Stomach (tissue), 19 donors: ENCODE measurements at places on chromosomes 5 and 9. TPM values are rescaled to one million over a fixed set of nuclear protein-coding genes. Genes with fewer than 3 reads are reported as not detected.

- H3K4me3 ChIP-seq, result no peak overlapping the region
- no peaks in the 10 kb centered on the region for H3K27me3 ChIP-seq
Observed at GRCh38 chr5:135135530-135136226, 101.7 kb upstream of the PITX1 start.

- H3K27me3 ChIP-seq, result no peaks in the 10 kb centered on the region
- H3K4me1 ChIP-seq, result no peaks in the 10 kb centered on the region
- no peaks in the 10 kb centered on the region for H3K36me3 ChIP-seq
- no peak for DNase-seq
- no peak overlapping the region for H3K27ac ChIP-seq
- no peak overlapping the region for H3K4me3 ChIP-seq
Observed at GRCh38 chr5:59528202-59528862, 365.2 kb downstream of the PDE4D start.

GRCh38 chr5:76556511-76557221 is 66.5 kb downstream of the F2RL2 start:
- no peaks in the 10 kb centered on the region for H3K27me3 ChIP-seq
- DNase-seq, result no peak
- no peak overlapping the region for H3K4me3 ChIP-seq
- H3K36me3 ChIP-seq, result no peaks in the 10 kb centered on the region

- H3K27ac ChIP-seq, result peak overlapping the region; percentile 79
- H3K27me3 ChIP-seq, result no peaks in the 10 kb centered on the region
- H3K4me1 ChIP-seq, result peaks cover 18% of the 10 kb centered on the region
Observed at GRCh38 chr5:172919525-172920446, 39.4 kb upstream of the RPL26L1 start.

DNA sequence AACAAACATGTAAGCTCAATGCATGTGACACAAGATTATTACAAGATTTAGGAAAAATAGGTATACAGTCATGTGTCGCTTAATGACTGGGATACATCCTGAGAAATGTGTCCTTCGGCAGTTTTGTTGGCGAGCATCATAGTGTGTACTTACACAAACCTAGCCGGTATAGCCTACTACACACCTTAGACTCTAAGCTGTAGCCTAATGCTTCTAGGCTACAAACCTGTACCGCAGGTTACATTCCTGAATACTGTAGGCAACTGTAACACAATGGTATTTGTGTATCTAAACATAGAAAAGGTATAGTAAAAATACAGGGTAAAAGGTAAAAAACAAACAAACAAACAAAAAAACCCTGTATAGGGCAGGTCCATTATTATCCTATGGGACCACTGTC is 27.7 kb downstream of the MSX2 start:
- DNase-seq, result no peak
- H3K27me3 ChIP-seq, result peaks cover 38% of the 10 kb centered on the region
- peaks cover 13% of the 10 kb centered on the region for H3K4me1 ChIP-seq
- no peaks in the 10 kb centered on the region for H3K36me3 ChIP-seq
- H3K4me3 ChIP-seq, result no peak overlapping the region

DNA sequence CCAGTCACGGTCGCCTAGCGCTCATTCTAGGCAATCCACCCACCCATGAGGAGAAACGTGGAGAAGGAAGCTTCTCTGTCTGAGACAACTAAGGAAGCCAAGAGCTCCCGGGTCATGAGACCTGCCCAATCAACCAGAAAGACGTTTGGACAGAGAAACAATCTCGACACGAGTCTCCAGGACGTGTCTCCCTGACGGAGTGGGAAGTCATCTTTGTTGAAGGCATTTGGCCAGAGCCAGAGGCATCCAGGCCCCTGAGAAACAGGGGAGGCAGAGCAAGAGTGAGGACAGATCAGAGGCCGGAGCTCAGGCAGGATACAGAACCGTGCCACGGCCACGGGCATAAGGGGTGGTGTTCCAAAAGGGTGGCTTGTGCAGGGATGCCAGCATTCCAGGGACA is 479.0 kb downstream of the SPATA31A7 start:
- no peak for DNase-seq
- no peaks in the 10 kb centered on the region for H3K4me1 ChIP-seq
- no peak overlapping the region for H3K4me3 ChIP-seq
- H3K27ac ChIP-seq, result no peak overlapping the region
- H3K36me3 ChIP-seq, result no peaks in the 10 kb centered on the region
- H3K27me3 ChIP-seq, result no peaks in the 10 kb centered on the region

DNA sequence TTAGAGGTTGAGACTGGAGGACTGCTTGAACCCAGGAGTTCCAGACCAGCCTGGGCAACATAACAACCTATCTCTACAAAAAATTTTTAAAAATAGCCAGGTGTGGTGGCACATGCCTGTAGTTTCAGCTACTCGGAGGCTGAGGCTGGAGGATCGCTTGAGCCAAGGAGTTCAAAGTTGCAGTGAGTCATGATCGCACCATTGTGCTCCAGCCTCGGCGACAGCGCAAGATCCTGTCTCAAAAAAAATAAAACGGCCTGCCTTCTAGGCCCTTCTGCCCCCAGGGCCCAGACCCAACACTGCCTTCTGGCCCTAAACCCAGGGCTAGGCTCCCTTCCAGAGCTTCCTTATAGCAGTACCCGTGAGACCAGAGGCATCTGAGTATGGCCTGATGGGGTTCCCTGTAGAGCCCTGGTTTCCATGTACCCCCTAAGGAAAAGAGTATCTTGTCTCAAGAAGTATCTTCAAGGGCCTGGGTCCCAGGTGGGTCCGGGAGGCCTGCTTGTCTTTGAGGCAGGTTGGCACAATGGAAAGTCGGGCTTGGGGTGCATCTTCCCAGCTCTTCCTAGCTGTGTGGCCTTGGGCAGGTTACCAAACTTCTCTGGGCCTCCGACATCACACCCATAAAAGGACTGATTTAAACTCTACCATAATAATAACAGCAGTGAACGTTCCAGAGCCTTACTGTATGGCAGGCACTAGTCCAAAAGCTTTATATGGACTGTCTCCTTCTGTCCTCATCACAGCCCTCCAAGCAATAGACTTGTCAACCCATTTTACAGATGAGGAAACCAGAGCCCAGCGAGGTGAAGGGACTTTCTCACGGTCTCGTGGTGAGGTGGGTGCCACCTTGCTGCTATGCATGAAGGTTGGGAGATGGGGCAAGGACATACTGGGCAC is 9.6 kb downstream of the LRRC8A start:
- H3K27ac ChIP-seq, result peak overlapping the region; percentile 89
- DNase-seq, result no peak
- H3K27me3 ChIP-seq, result no peaks in the 10 kb centered on the region
- H3K4me3 ChIP-seq, result no peak overlapping the region
- H3K36me3 ChIP-seq, result peaks cover 25% of the 10 kb centered on the region

GRCh38 chr5:141771031-141771430 is 89.0 kb upstream of the ARAP3 start:
- no peak overlapping the region for H3K27ac ChIP-seq
- H3K4me3 ChIP-seq, result no peak overlapping the region
- DNase-seq, result no peak

- H3K4me1 ChIP-seq, result no peaks in the 10 kb centered on the region
- no peak overlapping the region for H3K4me3 ChIP-seq
- no peaks in the 10 kb centered on the region for H3K36me3 ChIP-seq
- H3K27ac ChIP-seq, result no peak overlapping the region
- no peaks in the 10 kb centered on the region for H3K27me3 ChIP-seq
Observed at GRCh38 chr9:96661711-96662110, 6.6 kb upstream of the PRXL2C start.

GRCh38 chr9:111633389-111633736 is 2.2 kb downstream of the DNAJC25 start:
- no peak overlapping the region for H3K4me3 ChIP-seq
- DNase-seq, result no peak
- no peaks in the 10 kb centered on the region for H3K27me3 ChIP-seq
- no peak overlapping the region for H3K27ac ChIP-seq

DNA sequence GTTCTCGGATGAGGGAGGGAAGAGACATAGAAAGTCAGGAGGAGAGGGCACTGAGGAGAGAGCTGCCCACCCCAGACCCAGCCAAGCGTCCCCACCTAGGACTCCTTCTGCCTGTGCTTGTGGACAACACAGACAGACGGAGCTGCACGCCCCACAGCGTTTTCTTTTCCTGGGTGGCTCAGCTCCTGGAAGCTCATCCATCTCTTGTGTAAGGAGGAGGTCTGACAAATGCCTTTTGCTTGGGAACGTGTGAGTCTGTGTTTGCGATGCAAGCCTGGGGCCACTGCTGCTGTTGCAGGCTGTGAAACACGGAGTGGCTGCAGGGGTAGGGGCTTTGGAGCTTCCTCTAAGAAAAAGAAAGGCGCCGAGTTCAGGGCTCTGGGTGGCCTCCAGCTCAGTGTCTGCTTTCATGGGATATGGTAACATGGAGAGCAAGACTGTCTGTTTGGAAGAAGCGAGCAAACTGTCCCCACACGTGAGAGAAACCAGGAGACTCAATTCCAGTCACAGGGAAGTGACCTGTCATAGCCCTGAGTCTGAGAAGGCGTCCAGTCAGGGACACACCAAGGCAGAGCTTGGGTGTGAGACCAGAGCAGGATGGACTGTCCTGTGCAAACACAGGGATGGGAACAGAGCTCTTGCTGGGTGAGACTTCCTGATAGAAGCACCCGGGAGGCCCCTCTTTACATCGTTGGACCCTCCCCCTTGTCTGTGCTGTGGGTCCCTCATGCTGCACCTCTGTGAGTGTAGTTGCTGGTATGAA is 42.7 kb downstream of the GADD45G start:
- no peaks in the 10 kb centered on the region for H3K4me1 ChIP-seq
- no peaks in the 10 kb centered on the region for H3K36me3 ChIP-seq
- no peak for DNase-seq
- H3K27ac ChIP-seq, result no peak overlapping the region
- no peaks in the 10 kb centered on the region for H3K27me3 ChIP-seq
- no peak overlapping the region for H3K4me3 ChIP-seq

GRCh38 chr5:96753848-96754247 is 53.9 kb downstream of the ERAP1 start:
- no peaks in the 10 kb centered on the region for H3K4me1 ChIP-seq
- no peak overlapping the region for H3K4me3 ChIP-seq
- peak; percentile 37 for DNase-seq

DNA sequence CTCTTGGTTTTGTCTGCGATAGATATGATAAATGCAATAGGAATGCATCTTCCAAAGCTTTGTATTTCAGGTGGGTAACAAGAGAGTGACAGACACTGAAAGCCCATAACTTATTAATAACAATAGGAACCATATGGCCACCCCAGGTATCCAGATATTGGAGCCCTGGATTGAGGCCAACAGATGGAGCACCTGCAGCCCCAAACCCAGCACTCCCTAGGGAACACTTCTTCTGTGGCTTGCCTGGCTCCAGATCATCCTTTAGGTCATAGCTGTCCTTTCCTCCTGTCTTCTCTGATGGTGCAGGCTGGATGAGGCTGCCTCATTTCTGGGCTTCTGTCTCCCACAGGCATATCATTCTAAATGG is 5.0 kb upstream of the IL3 start:
- H3K27ac ChIP-seq, result no peak overlapping the region
- H3K27me3 ChIP-seq, result no peaks in the 10 kb centered on the region
- H3K36me3 ChIP-seq, result no peaks in the 10 kb centered on the region
- H3K4me3 ChIP-seq, result no peak overlapping the region

GRCh38 chr9:121268851-121269641 is 1.1 kb downstream of the GSN start:
- H3K27ac ChIP-seq, result peak overlapping the region; percentile 96
- H3K4me1 ChIP-seq, result peaks cover 71% of the 10 kb centered on the region
- DNase-seq, result peak; percentile 61
- H3K36me3 ChIP-seq, result no peaks in the 10 kb centered on the region
- peak overlapping the region; percentile 89 for H3K4me3 ChIP-seq

DNA sequence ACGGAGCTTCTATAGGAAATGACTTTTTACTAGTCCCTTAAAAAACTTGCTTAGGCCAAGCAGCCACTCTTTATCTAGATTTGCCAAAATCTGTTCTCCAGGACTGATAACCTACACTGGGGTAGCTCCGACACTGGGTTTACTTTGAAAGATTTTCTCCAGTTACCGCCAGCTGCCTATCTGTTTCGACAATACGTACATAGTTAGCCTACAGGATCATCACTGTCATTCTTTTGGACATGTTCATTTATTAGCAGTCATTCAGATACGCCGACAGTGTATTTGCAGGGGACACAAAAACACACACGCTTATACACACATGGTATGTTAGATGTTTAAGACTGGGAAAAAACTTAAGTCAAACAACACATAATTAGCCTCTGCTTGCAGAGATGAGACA is 225.7 kb downstream of the DCP2 start:
- no peaks in the 10 kb centered on the region for H3K27me3 ChIP-seq
- no peaks in the 10 kb centered on the region for H3K36me3 ChIP-seq
- no peak overlapping the region for H3K27ac ChIP-seq
- DNase-seq, result no peak
- no peak overlapping the region for H3K4me3 ChIP-seq

DNA sequence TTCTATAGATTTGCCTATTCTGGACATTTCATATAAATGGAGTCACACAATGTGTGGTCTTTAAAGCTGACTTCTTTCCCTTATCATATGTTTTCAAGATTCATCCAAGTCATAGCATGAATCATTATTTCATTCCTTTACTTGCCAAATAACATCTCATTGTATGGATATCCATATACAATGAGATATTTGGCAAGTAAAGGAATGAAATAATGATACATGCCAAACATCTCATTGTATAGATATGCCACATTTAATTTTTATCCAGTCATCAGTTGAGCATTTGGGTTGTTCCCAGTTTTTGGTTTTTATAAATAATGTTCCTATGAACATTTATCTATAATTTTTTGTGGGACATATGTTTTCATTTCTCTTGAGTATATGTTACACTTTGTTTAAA is 20.5 kb upstream of the OR2K2 start:
- DNase-seq, result no peak
- no peaks in the 10 kb centered on the region for H3K36me3 ChIP-seq
- no peaks in the 10 kb centered on the region for H3K27me3 ChIP-seq
- H3K4me1 ChIP-seq, result peaks cover 4% of the 10 kb centered on the region
- no peak overlapping the region for H3K27ac ChIP-seq

DNA sequence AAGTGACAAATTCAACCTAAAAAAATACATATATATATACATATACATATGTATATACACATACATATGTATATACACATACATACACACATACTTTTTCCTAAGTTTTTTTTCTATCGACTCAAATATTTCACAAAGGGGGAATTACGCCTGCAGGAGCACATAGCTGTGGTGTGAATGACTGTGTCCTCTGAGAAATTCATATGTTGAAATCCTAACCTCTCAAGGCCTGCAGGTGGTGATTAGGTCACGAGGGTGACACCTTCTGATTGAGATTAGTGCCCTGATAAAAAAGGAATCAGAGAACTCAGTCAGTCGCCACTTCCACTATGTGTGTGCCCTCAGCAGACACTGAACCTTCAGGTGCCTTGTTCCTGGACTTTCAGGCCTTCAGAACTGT is 248.7 kb downstream of the SEMA5A start:
- H3K4me1 ChIP-seq, result no peaks in the 10 kb centered on the region
- DNase-seq, result no peak
- H3K36me3 ChIP-seq, result no peaks in the 10 kb centered on the region
- H3K27me3 ChIP-seq, result no peaks in the 10 kb centered on the region
- no peak overlapping the region for H3K27ac ChIP-seq

GRXCR2 gene
- total RNA-seq, result not detected

SLC34A3 gene
- total RNA-seq, result 0.18 TPM

ATOX1 gene
- not detected for total RNA-seq

PCDHGA11 gene
- 6.6 TPM for total RNA-seq

PIP5KL1 gene
- total RNA-seq, result 98.0 TPM

CA9 gene
- 239 TPM for total RNA-seq

CDKN2A gene
- not detected for total RNA-seq

ADGRV1 gene
- total RNA-seq, result 10.0 TPM

ZSWIM6 gene
- total RNA-seq, result 26.1 TPM

ADAMTS12 gene
- 0.58 TPM for total RNA-seq
